ENCODE measurements at places on chromosomes 2 and 18.

- H3K27me3 ChIP-seq: peaks cover 93% of the 10 kb centered on the region
- DNase-seq: no peak
- H3K4me3 ChIP-seq: no peak overlapping the region
- no peaks in the 10 kb centered on the region for H3K36me3 ChIP-seq
- H3K27ac ChIP-seq: no peak overlapping the region
These were observed 903 bp upstream of the EVX2 start for GRCh38 chr2:176084611-176085119.

DNA sequence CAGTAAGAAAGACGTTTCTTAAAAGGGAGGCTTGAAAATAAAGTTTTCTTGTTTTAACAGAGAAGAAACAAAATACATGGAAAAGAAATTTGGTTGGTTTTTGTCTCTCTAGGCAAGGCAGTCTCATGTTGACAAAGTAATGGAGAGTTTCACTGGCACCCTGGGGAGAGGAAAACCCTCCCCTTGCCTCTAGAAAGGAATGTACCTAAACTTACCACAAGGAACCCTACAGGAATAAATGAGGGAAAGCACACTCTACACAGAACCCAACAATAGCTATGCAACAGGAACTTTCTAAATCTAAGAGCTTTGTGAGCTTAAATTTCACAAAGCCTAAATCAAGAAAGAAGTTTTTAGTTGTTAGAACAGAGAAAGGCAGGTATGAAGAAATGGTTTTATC lies 37.0 kb downstream of the FIGN start:
- no peak for DNase-seq
- no peak overlapping the region for H3K27ac ChIP-seq
- H3K36me3 ChIP-seq: no peaks in the 10 kb centered on the region
- no peaks in the 10 kb centered on the region for H3K4me1 ChIP-seq
- H3K27me3 ChIP-seq: no peaks in the 10 kb centered on the region

DNA sequence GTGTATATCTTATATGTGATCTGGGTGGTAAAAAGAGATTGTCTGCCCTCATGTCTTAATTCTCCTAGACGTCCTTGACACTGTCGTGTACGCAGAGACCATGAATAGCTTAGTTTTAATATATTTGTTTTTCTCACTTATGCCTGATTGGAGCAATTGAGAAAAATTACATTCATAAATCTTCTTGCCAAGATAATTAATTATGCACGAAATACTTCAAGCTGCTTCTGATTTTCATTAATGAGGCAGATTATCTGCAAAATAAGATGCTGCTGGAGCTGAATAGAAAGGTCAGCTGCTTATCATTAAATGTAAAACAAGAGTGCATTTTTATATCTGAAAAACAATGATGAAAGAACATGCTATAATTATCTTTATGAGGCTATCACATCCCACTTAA lies 95.9 kb downstream of the CCDC141 start:
- H3K4me3 ChIP-seq: no peak overlapping the region
- no peaks in the 10 kb centered on the region for H3K36me3 ChIP-seq
- H3K4me1 ChIP-seq: no peaks in the 10 kb centered on the region
- DNase-seq: no peak
- no peaks in the 10 kb centered on the region for H3K27me3 ChIP-seq

DNA sequence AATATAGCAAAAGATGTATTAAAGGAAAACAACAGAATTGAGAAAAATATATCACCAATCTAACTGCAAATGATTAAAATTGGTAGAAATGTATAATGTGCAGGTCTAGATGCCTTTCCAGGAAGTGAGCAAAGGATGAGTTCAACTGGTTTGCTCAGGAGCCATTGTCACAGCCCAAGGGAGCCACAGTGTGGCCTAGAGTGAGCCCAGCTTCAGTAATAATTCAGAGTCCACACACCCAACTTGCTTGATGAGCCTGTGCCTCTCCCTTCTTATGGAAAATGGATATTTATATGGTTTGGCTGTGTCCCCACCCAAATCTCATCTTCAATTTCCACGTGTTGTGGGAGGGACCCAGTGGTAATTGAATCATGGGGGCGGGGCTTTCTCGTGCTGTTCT lies 92.2 kb upstream of the ASAP2 start:
- DNase-seq: no peak
- H3K27ac ChIP-seq: no peak overlapping the region
- H3K36me3 ChIP-seq: no peaks in the 10 kb centered on the region
- no peak overlapping the region for H3K4me3 ChIP-seq

DNA sequence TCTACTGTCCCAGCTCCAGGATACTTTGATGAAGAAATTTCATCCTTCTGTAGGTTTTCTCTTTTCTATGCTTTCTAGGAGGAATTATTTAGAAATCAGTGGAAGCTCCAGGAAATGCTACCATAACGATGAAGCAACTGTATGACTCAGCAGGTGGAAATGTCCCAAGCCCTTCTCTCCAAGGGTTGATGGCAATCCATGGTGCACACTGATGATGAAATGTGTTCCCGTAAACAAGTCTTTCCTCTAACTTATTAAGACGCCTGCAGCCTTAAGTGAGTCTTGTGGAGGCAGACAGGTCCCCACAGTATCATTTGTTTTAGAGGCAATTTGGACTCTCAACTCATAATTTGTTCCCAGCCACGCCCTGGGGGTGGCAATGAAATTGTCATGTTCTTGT lies 777.6 kb upstream of the SOX11 start:
- H3K4me1 ChIP-seq: no peaks in the 10 kb centered on the region
- no peak overlapping the region for H3K27ac ChIP-seq
- DNase-seq: no peak
- no peaks in the 10 kb centered on the region for H3K27me3 ChIP-seq

Data from CD8-positive, alpha-beta memory T cell (primary cell).